ENCODE measurements at places on chromosomes 6 and 20.

GRCh38 chr6:32154514-32155161 lies 697 bp downstream of the PPT2 start:
- DNase-seq: no peak

- DNase-seq: no peak
Measured at GRCh38 chr6:149275621-149276020, 41.9 kb upstream of the TAB2 start.

DNA sequence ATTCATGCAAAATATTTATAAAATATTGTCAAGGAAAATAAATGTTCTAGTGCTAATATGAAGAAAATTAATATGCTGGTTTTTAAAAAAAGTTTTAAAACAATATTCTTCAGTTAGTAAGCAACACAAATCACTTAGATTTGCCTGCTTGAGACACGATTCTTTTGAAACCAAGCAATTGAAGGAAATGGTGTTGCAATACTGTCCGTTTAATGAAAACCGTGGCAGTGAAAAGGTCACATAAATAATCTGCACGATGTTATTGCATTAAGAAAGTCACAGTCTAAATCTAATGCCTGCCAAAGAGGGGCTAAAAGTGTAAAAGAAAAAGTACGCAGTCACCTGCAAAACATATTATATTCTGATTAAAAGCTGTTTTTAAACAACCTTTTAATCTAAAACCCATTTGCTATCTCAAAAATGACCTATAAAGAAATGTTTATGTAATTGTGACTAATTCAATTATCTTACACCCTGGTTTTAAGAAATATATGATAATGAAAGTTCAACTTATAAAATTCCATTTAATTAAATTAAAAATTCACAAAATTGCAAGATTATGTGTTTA lies 143.0 kb downstream of the GMDS start:
- no peak for DNase-seq

GRCh38 chr6:39608652-39609345 lies 116.4 kb downstream of the KIF6 start:
- no peak for DNase-seq

DNA sequence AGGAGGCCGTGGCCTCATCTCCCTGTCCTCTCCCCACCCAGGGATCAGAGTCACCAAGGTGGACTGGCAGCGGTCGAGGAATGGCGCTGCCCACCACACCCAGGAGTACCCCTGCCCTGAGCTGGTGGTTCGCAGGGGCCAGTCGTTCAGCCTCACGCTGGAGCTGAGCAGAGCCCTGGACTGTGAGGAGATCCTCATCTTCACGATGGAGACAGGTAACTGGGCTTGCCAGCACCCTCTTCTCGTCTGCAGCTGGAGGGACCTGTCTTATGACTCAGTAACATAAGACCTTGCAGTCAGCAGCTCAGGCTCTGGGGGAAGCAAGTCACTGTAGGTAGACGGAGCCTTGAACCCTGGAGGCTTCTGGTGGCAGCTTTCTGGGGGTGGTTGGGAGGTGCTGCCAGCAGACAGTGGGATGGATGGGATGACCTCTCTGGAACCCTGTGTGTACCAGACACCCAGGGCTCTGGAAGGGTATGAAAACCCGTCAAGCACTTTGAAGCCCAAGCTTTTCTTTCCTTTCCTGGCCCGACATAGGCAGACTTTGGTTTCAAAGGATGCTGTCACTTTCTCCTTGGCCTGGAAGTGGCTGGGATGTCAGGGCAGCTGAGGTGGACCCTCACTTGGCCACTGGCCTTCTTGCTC lies 13.8 kb downstream of the TGM6 start:
- DNase-seq: no peak

DNA sequence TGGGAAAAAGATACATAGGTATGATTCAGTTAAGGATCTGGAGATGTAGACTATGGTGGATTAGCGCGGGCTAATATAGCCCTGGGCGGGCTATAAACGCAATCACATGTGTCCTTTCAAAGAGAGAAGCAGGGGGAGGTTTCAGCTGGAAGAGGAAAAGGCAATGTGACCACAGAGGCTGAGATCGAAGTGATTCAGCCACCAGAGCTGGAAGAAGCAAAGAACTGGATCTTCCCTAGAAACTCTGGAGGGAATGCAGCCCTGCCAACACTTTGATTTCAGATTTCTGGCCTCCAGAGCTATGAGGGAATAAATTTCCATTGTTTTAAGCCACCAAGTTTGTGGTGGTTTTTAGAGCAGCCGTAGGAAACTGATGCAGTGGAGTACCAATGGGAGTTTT lies 81.5 kb upstream of the NHSL1 start:
- no peak for DNase-seq

- DNase-seq: no peak
Measured at GRCh38 chr6:14711704-14712379, 534.0 kb upstream of the JARID2 start.

DNA sequence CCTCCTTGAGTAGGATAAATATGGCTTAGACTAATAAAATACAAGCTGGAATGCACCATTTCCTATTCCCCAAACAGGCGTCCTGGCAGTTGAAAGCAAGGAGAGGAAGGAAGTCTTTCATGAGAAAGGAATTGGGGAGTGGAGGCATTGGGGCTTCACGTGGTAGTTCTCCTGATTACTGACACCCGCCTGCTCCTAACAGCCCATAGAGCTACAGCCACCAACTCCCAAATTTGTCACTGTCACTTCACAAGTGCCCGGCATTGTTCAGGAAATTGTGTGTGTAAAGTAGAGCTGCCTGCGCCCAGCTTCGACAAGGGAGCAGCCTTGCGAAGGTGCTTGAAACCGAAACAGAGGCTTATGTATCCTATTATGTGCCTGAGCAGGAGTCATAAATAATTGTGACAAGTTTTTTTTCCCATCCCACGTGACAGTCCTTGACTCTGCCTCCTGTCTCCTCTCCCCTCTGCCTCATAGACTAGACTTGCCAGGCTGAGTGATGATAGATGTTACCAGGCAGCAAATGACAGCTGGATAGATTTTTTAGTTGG lies 301.7 kb upstream of the ZFP64 start:
- no peak for DNase-seq

DNA sequence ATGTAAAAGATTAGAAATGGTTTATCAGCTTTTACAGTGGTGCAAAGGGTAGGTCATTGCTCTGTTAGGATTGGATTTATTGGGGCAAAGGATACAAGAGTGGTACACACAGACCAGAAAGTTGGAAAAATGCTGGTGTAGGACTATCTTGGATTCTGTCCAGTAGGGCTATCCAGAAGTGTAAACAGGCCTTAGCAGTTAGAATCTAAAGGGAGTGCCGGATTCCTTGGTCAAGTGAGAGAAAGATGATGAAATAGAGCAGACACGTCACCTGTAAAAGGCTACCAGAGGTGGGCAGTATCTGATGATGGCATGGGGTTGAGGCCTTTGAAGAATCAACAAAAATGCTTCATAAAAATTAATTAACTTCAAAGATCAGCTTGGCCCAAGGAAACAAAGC lies 975.9 kb downstream of the KIF16B start:
- DNase-seq: no peak

All from neuronal stem cell (in vitro differentiated cells).